A549 treated with GW870086 at 1 μM for 4 hours (cell line): ENCODE measurements at places on chromosomes 16 and 17. TPM values are rescaled to one million over a fixed set of nuclear protein-coding genes. Genes with fewer than 3 reads are reported as not detected.

Gene HS3ST3B1
- total RNA-seq = 0.56 to 0.85 TPM (median 0.65 TPM) in 5 replicates

Gene CSH1
- total RNA-seq = not detected in 5 replicates

Gene IL17C
- total RNA-seq = not detected in 5 replicates

Gene PYY
- not detected in 5 replicates for total RNA-seq

Gene GPR139
- not detected in 5 replicates for total RNA-seq

Gene FAM171A2
- 2.6 to 4.2 TPM (median 3.5 TPM) in 5 replicates for total RNA-seq

Gene MT4
- total RNA-seq = not detected in 5 replicates

Gene GOSR1
- total RNA-seq = 32.2 to 46.9 TPM (median 39.2 TPM) in 5 replicates

Gene TEKT3
- total RNA-seq = 0.35 TPM in 1 of 5 replicates, not detected in the others

Gene RNF157
- total RNA-seq = 7.0 to 11.5 TPM (median 9.4 TPM) in 5 replicates

Gene GNGT2
- 0.58 to 1.1 TPM (median 0.87 TPM) in 5 replicates for total RNA-seq

Gene ABCA8
- 0.14 to 0.59 TPM (median 0.38 TPM) in 5 replicates for total RNA-seq
